ENCODE measurements at places on chromosomes 11 and 22. TPM values are rescaled to one million over a fixed set of nuclear protein-coding genes. Genes with fewer than 3 reads are reported as not detected.

DNA sequence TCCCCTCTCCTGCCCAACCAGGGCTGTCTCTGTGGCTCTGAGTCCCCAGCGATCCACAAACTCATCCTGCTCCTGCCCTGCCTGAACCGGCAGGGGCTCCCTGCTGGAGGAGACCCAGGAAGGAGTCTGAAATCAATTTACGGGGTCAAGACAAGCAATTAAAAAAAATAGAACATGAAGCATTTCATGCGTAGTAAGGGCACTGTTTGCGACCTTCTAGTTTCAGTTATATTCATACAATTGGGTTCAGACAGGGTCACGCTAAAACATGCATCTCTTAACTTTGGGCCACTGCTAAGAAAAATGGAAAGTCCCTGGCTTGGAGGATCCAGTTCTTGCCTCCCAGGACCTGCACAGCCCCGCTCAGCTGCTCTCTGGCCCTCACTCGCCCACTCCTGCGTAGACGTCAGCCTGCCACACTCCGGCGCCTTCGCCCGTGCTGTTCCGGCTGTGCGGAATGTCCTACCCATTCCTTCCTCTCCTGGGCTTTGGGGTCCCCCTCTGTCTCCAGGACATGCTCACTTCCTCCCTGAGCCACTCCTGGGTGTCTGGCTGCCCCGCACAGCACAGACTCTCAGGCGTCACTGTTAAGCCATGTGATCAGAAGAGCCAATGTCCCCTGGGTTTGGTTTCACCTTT lies 12.8 kb downstream of the NFAM1 start:
- DNase-seq: no peak

- DNase-seq: no peak
Measured at GRCh38 chr11:125343718-125344131, 152.3 kb downstream of the FEZ1 start.

DNA sequence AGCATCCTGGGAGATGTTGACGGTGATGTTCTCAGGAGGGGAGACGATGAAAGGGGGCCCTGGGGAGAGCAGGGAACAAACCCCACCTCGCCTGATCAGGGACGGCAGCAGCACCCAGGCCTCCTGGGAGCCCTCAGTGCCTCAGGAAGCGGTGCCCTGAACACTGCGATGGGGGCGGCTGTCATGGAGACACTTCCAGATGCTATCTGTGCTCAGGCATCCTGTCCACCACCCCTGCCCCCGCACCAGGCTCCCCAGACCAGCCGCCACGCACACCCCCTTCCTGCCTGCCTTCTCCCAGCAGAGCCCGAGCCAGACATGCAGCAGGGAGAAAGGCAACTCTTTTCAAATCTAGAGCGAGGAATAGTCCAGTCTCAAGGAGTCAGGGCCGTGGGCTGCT lies 20.6 kb downstream of the IGSF9B start:
- no peak for DNase-seq

DNA sequence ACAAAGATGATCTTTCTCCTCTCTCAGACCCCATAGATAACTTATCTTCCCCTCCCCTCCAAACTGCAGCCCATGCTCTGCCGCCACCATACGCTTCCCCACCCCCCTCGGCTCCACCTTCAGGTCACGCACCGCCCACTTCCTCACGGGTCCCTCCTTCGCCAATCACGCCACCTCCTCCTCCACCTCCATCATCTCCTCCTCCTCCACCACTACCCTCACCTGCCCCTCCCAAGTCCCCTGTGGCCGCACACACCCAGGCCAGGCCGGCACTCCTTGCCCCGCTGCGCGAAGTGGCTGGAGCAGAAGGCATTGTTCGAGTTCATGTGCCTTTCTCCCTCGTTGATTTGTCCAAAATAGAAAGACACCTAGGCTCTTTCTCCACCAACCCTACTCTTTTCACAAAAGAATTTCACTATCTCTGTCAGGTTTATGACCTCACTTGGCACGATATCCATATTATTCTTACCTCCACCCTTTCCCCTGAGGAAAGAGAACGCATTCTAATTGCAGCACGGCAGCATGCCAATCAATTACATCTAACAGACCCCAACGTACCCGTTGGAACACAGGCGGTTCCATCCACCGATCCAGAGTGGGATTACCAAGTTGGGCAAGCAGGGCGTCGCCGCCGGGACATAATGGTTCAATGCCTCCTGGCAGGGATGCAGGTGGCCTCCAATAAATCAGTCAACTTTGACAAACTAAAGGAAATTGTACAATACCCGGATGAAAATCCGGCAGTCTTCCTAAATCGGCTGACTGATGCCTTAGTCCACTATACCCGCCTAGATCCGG lies 12.3 kb upstream of the OR56A3 start:
- DNase-seq: no peak

TBX1 gene
- 0.32 TPM for polyA plus RNA-seq

CD3E gene
- 0.39 TPM for polyA plus RNA-seq

IL17REL gene
- polyA plus RNA-seq: not detected

OLFML1 gene
- 26.9 TPM for polyA plus RNA-seq

RTN4RL2 gene
- 3.2 TPM for polyA plus RNA-seq
